Astrocyte of the cerebellum (primary cell): ENCODE measurements at places on chromosomes 7 and 10.

- DNase-seq = no peak
Measured at GRCh38 chr10:15439341-15439842, 68.3 kb upstream of the FAM171A1 start.

GRCh38 chr10:36171556-36171952 lies 529.5 kb upstream of the FZD8 start:
- DNase-seq = no peak

- DNase-seq = no peak
Measured at GRCh38 chr10:128825626-128826025, 641.4 kb upstream of the MGMT start.

- no peak for DNase-seq
Measured at GRCh38 chr7:129714514-129715063, 103.1 kb downstream of the NRF1 start.

GRCh38 chr7:47677664-47678063 lies 95.8 kb upstream of the TNS3 start:
- no peak for DNase-seq

- DNase-seq = no peak
Measured at GRCh38 chr7:105345725-105346124, 43.0 kb downstream of the SRPK2 start.

DNA sequence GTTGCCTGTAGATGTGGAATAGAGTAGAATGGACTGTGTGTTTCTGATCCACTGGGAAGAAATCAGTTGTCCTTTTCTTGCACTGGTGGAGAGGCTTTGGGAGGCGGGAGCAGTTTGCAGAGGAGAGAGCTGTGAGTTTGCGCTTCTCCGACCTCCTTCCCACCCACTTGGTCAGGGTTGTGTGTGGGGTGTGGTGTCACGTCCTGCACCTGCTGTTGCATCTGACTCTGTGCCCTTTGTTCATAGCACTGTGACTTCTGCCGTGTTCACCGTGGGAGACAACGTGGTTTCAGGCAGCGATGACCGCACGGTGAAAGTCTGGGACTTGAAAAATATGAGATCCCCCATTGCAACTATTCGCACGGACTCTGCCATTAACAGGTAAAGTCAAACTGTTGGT lies 67.8 kb downstream of the WDR37 start:
- DNase-seq = no peak

GRCh38 chr10:119541459-119542356 lies 811 bp downstream of the RGS10 start:
- DNase-seq = no peak

DNA sequence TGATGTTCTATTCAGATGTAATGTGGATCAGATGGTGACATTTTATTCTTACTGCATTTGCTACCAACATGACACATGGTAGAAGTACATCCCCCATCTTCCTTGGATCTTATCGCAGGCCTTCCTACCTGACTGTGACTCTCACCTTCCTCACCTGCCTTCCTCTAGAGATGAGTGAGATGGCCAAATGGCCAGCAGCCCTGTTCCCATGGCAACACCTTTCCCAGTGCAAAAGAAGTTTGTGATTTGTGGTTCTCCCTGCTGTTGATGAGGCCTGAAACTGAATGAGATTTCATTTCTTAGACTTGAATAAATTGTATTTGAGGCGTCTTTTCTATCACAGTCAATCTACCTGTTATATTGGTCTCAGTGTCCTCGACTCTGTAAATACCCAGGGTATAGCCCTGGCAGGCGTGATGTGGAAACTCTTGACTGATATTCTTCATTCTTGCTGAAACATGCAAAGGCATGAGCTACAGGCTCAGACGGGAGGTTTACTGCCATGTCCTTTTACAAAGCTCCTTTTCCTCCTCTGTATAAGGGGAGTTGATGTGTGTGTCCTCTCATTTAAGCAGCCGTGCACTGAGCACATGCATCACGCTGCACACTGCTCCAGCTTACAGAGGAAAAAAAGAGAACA lies 440.7 kb upstream of the AKR1E2 start:
- DNase-seq = no peak

- DNase-seq = no peak
Measured at GRCh38 chr7:8668627-8669500, 235.5 kb downstream of the NXPH1 start.

DNA sequence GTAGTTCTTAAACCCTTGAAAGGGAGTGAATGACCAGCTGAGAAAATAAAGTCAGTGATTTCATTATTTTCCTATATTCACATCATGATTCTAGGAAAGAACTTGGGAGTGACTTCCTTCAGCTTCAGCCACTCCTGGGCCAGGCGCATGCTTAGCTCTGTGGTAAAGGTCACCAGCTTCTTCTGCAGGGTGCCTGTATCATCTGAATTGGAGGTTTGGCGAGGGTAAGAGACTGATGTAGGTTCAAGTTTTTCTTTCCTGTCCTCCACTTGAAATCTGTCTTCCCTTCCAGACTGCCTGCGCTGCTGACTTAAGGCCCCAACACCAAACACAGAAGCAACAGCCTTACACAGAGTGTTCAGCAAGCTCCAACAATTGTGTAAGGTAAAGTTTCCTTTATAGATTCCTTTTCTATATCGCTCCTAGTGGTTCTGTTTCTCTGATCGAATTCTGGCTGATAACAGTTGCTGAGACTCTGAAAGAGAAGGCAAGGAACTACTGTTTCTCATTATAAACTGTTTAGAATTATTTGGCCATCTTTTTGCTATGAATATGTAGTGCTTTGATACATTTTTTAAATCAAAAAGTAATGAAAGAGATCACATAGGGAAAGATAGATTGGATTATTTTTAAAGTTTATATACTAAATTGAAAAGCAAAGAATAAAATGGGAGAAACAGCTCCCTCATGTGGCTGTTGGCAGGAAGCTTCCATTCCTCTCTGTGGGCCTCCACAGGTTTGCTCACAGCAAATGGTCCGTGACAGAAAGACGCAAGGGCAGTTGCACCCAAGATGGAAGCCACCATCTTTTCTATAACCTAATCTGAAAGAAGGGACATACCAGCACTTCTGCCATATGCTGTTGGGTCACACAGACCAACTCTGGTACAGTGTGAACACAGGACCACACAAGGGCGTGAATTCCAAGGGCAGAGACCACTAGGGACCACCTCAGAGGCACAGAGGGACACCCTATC lies 14.0 kb downstream of the GATAD1 start:
- DNase-seq = peak; percentile 13

DNA sequence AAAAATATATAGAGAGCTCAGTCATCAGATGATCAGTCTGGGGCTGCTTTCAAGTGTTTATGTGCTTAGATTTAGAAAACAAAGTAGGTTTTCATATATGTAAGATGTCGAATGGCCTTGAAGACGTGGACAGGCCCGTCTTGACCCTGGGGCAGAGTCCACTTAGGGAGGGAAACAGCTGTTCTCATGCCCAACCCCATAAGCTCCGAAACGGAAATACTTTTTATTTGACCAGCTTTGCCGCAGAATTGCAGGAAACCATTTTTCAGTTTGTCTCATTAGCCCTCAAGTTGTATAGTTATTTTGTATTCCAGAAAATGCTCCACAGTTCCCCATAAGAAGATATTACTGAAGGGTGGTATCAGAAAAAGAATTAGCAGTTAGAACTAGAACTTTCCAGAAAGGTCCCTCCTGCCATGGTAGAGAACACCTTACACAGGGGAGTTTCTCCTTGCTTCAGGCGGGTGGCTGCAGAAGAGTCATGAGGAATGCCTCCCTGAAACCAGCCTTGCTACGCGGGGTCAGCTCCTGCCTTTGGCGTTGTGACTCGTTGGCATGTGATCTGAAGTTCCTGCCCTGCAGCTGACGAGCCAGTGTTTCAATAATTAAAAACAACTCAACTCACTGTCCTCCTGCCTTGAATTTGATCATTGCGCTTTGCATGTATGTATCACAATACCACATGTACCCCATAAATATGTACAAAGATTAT lies 192.7 kb downstream of the CELF2 start:
- no peak for DNase-seq

DNA sequence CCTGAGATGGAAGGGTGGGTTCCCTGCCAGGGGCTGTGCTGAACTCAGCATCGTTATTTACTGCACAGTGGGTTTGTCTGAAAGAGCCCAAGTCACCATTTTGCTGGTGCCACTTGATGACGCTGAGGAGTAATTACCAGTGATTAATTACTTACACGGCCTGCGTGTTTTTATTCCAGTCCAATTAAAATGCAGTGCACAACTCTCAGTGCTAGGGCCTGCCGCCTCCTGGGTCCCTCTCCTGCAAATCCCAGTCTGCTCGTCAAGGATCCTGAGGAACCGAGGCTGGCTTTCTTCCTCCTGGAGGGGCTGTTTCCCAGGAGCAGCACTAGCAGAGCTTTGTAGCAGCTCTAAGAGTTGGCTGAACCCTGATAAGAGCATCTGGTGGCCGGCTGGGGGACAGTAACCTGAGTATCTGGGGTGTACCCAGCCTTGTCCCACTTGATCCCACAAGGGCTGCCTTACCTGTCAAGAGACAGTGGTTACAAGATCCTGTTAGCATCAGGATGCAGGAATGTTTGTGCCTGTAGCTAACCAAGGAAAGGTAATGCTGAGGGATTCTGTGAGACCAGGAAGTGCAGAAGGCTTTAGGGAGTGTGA lies 45.1 kb upstream of the LRRC4 start:
- no peak for DNase-seq
